Astrocyte (in vitro differentiated cells and primary cell): ENCODE measurements at places on chromosomes 11 and 22.

DNA sequence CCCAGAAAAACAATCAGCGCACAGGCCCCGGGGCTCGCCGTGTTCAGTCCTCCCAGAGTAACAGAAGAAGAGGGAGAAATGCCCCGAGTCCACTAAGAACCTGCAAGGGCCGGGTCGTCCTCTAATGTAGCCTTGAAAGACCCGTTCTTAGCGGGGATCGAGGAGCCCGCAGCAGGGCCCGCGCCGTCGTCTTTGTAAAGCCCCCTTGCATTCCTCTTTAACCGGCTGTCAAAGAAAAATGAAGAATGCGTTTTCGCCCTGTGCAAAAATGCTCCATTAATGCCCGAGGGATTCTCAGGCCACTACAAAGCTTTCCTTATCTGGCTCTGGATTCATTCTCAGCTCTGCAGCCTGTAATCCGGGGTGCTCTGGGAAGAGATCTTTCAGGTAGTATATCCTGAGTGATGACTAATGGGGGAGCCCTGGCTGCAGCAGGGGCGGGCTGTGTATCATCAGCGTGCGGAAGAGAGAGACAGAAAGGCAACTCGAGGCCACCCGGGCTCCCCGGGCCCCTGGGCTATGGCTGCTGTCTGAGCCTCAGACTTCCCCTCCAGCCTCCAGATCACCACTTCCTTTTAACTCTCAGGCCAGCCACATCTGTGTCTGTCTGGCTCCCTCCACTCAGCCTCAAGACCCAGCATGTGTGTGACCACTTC lies 78.2 kb downstream of the FBLN1 start:
- no peak overlapping the region for H3K4me3 ChIP-seq
- no peak for DNase-seq
- H3K27ac ChIP-seq = no peak overlapping the region
- peaks cover 9% of the 10 kb centered on the region for H3K4me1 ChIP-seq

DNA sequence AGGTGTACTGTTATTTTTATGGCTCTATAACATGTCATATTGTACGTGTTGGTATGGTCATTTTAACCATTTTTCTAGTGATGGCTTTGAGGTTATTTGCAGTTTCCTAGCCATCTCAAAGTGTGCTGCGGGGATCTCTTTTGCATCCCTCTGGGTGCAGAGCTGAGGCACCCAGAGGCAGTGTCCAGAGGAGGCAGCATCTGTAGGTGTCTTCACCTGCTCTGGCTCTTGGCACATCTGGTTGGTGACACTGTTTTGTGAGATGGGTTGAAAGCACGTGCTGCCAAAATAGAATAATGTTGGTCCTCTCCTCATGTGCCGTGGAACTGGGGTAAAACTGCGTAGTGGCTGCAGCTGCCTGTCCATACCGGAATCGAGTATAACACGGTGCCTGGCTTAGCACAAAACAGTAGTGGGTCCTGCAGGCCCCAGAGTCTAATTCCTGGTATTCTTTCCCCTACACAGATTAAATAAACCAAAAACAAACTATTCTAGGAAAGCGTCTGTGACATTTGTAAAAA lies 12.9 kb downstream of the NEAT1 start:
- DNase-seq = no peak
- peak overlapping the region; percentile 16 for H3K27ac ChIP-seq
- H3K27me3 ChIP-seq = no peaks in the 10 kb centered on the region
- H3K4me1 ChIP-seq = peaks cover 14% of the 10 kb centered on the region
- H3K36me3 ChIP-seq = peaks cover 53% of the 10 kb centered on the region
- no peak overlapping the region for H3K4me3 ChIP-seq

GRCh38 chr22:43147821-43148220 lies 3.5 kb upstream of the TSPO start:
- no peaks in the 10 kb centered on the region for H3K27me3 ChIP-seq
- no peak overlapping the region for H3K27ac ChIP-seq
- no peak for DNase-seq
- H3K36me3 ChIP-seq = no peaks in the 10 kb centered on the region
- no peak overlapping the region for H3K4me3 ChIP-seq

GRCh38 chr11:119686177-119686882 lies 42.7 kb downstream of the NECTIN1 start:
- H3K27ac ChIP-seq = no peak overlapping the region
- H3K4me3 ChIP-seq = no peak overlapping the region
- H3K27me3 ChIP-seq = no peaks in the 10 kb centered on the region
- peaks cover 17% of the 10 kb centered on the region for H3K4me1 ChIP-seq
- H3K36me3 ChIP-seq = no peaks in the 10 kb centered on the region

GRCh38 chr22:17410576-17410975 lies 41.3 kb downstream of the CECR2 start:
- DNase-seq = peak; percentile 27
- H3K27me3 ChIP-seq = no peaks in the 10 kb centered on the region

DNA sequence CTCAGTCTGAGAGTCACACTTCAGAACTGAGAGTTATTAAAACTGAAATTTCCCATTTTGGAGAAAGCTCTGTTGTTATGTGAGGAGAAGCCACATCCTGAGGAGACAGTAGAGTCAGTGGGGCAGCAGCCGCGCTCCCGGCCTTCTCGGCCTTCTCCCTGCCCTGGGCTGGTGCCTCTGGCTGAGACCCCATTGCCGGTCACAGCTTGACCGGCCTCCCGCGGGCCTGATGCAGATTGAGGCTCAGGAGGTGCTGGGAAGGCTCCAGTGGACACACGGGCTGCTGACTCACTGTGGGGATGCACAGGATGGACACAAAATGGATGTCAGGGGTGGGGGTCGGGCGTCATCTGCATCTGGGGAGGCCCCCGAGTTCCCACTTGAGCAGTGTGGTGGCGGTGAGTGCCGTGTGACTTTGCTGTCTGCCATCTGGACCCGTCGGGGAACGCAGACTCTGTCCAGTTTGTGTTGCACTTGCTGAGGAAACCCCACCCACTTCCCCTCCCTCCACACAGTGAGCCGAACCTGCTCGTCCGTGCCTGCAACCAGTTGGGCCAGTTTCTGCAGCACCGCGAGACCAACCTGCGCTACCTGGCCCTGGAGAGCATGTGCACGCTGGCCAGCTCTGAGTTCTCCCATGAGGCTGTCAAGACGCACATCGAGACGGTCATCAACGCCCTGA lies 50.1 kb downstream of the MUC6 start:
- no peak for DNase-seq
- peaks cover 6% of the 10 kb centered on the region for H3K36me3 ChIP-seq
- H3K27me3 ChIP-seq = no peaks in the 10 kb centered on the region
- no peak overlapping the region for H3K27ac ChIP-seq
- H3K4me3 ChIP-seq = no peak overlapping the region
- no peaks in the 10 kb centered on the region for H3K4me1 ChIP-seq

DNA sequence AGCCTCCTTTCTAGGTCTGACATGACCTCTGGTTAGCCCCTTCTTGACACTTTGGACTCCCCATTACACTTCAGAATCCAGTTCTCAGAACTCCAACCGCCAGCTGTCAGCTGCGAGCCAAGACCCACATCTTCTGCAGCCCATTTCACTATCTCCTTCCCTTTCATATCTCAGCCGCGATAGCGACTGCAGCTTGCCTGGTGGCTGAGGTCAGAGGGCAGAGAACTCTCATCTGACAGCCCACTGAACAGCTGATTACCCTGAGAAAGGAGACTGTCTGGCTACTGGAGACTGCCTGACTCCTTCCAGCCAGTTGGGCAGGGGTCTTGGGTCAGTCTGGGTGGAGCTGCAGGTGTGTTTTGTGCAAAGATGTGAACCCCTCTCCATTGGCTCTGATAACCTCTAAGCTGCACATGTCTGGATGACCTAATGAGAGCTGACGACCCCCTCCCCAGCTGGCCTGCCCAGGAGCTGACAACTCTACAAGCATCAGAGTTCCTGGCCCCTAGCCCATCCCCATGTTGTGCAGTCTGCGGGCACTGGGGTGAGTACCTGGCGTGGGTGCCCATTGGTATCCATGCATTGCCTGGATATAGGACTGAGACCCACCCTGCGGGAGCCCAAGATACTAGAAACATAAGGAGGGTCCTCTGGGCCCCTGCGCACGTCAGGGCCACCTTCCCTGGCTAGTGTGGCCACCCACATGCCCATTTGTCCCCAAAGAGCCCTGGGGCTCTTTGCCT lies 1.1 kb downstream of the CHRM1 start:
- peaks cover 10% of the 10 kb centered on the region for H3K4me1 ChIP-seq
- peaks cover 34% of the 10 kb centered on the region for H3K27me3 ChIP-seq
- H3K27ac ChIP-seq = no peak overlapping the region
- no peak overlapping the region for H3K4me3 ChIP-seq

GRCh38 chr11:22244986-22245592 lies 52.2 kb downstream of the ANO5 start:
- peak; percentile 19 for DNase-seq
- no peak overlapping the region for H3K4me3 ChIP-seq
- no peaks in the 10 kb centered on the region for H3K4me1 ChIP-seq
